Muscle of back (tissue), 13 donors: ENCODE measurements at places on chromosomes 6 and 20. TPM values are rescaled to one million over a fixed set of nuclear protein-coding genes. Genes with fewer than 3 reads are reported as not detected.
A peak's percentile ranks its signal among the peaks of the same experiment; 100 is the strongest.

DNA sequence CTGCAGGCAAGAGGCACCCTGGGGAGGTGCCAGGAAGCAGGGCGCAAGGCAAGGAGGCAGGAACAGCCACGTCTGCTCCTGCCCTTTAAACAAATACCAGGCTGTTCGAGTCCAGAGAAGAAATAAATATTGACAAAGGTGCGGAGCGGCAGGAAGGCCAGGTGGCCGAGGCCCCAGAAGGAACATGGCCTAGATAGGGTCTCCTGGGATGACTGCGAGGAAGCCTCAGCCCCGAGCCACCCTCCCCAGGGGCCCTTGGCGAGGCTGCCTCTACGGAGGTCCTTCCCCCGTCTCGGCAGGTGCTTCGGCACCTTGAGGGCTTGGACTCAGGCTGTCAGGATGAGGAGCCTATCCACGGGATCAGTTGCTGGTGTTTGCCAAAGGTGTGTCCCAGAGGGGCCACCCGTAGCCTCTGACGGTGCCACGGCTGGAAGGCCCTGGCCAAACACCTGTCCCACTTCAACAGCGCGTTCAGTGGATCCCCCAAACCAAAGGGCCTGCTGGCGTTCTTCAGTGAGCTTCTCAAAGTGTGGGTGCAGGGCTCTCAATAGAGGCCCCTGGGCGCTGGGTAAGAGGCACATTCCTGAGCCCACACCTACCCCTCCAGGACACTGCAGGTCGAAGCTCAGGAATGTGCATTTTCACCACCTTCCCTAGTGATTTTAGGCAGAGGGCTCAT is 39.8 kb downstream of the SNX5 start:
- DNase-seq = no peak

- no peak for DNase-seq
These were observed 83.1 kb downstream of the THBS2 start for GRCh38 chr6:169170583-169170955.

GRCh38 chr20:3239026-3239866 is at the start of gene SLC4A11:
TSS of gene SLC4A11 (minus strand) at chr20:3239190. CDS start at chr20:3239137, 53 bp downstream.
- DNase-seq = peak; percentile 59

- DNase-seq = no peak
These were observed 260.6 kb upstream of the STXBP5 start for GRCh38 chr6:146943664-146944063.

GRCh38 chr6:122751326-122751725 is 28.2 kb upstream of the FABP7 start:
- no peak for DNase-seq

GRCh38 chr20:7935027-7935551 is 5.2 kb downstream of the HAO1 start:
- no peak for DNase-seq

GRCh38 chr6:157570104-157570503 is 189.1 kb downstream of the ZDHHC14 start:
- DNase-seq = no peak

DNA sequence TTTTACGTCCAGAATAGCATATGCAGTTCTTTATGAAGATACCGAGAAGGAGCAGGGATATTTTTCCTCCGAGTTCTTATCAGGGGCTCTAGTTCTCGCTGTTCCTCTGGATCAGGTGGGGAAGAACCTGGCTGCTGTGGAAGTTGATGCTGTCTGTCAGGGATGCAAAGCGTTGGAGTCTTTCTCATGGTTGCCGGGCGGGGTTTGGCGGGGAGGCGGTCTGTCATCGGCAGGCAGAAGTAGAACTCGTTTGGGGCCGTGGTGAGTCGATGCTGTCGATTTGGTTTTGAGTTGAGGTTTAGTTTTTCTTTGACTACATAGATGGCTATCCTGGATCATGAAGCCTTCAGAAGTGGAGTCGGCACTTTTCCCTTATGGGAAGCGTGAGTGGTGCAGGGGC is 691.2 kb downstream of the QKI start:
- DNase-seq = no peak

- no peak for DNase-seq
These were observed 73.1 kb downstream of the NOL4L start for GRCh38 chr20:32512047-32512385.

- no peak for DNase-seq
These were observed 24.1 kb upstream of the GTF3C6 start for GRCh38 chr6:110934381-110934898.

DNA sequence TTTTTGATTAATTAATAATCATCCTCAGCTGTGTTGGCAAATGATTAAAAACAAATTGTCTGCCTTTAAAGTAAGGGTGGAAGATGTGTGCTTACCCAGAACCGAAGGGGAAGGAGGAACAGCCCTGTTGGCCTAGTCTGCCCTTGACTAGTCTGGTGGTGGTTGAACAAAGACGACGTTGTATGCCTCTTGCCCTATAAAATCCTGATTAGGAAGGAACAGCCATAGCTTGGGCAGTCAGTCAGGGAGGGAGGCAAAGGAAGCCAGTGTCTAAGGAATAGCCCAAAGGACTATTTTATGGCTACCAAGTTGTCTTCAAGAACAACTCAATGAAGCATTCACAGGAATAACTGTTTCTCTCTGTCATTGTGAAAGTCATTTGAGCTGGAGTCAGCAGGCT is 70.7 kb downstream of the PRDM1 start:
- DNase-seq = no peak

- DNase-seq = no peak
These were observed 437.2 kb upstream of the SLC35B3 start for GRCh38 chr6:8872589-8872988.

GRCh38 chr6:170164271-170164900 is 126.5 kb downstream of the DLL1 start:
- no peak for DNase-seq

DNA sequence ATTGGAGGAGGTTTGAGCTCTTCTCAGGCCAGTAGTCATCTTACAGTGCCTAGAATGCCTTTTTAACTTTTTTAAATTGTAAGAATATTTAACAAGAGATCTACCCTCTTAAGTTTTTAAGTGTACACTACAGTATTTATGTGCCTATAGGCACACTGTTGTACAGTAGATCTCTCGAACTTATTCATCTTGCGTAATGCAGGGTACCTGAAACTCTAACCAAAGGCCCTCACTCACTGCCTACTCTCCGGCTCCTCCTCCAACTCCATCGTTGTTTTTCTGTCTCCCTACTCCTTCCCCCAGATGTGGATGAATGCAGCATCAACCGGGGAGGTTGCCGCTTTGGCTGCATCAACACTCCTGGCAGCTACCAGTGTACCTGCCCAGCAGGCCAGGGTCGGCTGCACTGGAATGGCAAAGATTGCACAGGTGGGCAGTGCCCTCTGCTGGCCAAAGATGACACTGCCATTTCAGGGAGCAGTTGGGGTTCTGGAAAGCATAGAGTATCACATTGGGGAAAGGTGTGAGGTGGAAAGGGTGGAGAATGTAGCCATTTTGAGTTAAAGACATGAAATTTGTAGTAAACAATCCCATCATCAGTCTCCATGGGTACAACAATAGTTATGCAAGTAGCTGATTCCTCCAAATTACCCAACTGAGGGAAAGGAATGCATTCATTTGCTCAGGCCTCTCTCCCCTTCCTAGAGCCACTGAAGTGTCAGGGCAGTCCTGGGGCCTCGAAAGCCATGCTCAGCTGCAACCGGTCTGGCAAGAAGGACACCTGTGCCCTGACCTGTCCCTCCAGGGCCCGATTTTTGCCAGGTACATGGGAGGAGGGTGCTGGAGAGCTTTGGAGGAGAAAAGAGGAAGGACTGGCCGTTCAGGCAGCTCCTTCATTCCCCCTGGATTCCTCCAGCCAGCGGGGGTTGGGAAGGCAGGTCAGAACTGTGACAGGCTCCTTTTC is 18.4 kb upstream of the ZNF76 start:
- peak; percentile 48 for DNase-seq

- DNase-seq = peak; percentile 50
These were observed 54.4 kb upstream of the RBM24 start for GRCh38 chr6:17226786-17227233.

DNA sequence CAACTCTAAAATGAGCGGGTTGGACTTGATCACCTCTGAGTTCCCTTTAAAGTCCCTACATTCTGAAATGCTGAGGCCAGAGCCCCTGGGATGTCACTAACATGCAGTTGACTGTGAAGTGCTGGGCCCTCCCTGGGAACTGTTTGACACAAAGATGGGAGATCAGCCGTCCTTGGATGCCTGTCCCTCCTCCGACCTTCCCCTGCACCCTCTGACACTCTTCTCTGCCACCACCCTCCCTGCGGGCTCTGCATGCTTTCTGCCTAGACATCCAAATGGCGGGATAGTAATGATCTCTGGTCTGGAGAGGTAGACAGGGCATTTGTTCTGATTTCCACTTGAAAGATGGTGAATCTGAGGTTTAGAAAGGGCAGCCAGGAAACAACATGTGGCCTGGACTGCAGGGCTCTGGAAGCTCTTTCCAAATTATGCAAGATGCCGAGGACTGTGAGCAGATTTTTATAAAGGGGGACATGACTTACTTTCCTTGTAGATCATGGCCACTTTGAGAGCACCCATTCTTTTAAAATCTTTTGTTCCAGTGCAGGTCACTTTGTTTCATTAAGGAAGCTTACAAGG is 113.2 kb downstream of the ZDHHC14 start:
- no peak for DNase-seq

- DNase-seq = peak; percentile 40
These were observed 369.0 kb downstream of the SYNE1 start for GRCh38 chr6:152267967-152268845.

DNA sequence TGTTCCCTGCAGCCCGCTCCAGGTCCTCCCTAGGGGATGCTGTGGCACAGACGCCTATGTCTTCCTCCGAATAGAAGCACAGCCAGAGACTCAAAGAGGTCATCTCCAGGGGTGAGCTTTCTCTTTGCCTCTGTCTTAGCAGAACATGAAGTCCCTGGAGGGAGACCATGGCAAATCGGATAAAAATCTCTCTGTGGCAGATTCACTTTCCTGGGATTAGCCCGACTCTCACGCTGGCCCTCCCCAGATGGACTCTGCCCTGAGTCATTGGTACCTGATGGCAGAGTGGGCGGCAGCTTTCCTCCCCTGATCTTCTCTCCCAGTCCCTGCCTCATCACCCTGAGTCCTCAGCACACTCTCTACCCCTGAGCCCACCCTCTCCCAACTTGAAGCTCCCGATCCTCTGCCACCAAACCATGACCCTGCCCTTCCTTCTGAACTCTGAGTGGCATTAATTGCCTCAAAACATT is 58.0 kb upstream of the CCDC167 start:
- DNase-seq = no peak

DNA sequence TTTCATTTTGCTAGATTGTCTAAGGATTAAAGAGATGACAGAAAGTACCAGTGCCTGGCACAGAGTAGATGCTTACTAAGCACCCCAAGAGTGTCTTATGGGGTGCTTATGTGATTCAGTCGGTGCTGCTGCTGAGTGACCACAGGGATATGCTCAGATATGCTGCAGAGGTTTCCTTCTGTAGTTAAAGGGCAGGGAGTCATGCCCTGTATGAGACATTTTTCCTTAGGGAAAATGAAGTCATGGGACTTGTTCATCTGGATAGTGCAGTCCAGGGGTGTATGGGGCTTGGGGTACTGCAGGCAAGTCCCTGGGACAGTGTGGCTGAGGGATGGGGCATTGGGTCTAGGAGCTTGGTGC is 25.1 kb downstream of the TOX2 start:
- DNase-seq = no peak

DNA sequence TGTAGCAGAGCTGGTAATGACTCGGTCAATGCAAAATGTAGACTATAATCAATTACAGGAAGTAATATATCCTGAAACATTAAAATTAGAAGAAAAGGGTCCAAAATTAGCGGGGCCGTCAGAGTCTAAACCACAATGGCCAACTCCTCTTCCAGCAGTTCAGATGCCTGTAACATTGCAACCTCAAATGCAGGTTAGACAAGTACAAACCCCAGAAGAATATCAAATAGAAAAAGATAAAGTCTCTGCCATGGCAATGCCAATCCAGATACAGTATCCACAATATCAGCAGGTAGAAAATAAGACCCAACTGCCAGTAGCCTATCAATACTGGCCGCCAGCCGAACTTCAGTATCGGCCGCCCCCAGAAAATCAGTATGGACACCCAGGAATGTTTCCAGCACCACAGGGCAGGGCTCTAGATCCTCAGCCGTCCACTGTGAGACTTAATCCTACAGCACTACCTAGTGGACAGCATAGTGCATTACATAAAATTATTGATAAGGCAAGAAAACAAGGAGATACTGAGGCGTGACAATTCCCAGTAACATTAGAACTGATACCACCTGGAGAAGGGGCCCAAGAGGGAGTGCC is 158.4 kb downstream of the GPX5 start:
- DNase-seq = peak; percentile 17

DNA sequence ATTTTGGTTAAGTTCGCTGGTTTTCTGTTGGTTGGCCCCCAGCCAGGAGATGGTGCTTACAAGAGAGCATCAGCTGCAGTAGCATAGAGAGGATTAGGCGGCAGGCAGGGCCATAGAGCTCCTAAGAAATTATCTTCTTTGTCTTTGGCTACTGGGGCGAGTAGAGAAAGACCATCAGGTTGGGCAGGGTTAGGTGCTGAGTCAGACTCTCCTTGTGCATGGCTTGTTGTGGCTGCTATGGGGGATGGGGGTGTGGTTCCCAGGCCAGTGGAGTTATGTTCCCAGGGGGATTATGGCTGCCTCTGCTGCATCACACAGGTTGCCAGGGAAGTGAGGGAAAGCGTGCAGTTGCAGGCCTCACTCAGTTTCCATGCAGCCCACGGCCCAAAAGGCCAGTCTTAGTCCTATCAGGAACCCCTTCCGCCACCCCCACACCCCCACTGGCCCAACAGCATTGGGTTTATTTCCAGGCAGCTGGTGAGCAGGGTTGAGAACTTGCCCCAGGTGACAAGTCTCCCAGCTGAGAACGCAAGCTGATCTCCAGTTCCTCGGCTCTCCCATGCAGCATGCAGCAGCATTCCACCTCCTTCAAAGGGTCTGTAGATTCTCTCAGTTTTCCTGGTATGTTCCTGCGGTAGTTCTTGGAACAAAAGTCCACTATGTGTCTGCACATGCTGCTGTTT is 243.7 kb downstream of the UTRN start:
- DNase-seq = peak; percentile 31

GRCh38 chr6:5724911-5725310 is 281.8 kb downstream of the NRN1 start:
- DNase-seq = no peak

DNA sequence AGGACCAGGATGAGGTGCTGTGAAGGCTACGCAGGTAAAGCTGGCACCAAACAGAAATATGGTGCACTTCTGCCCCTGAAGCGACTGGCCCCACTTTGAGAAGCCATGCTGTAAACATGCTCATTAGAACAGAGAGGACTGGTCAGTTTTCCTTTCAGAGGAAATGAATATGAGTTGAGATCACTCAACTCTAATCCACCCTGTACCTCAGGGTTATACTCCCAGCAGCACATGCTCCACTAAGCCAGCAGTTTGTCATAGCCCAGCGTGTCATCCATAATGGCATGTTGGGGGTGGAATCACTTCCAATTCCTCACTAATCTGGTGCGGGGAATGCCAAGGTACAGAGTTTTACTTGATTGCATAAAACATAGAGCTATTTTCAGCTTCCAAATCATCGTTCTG is 98.1 kb downstream of the HIVEP2 start:
- DNase-seq = peak; percentile 68

Gene TNFRSF6B
- polyA plus RNA-seq = 0.76 TPM

Gene FRS3
- polyA plus RNA-seq = 5.5 TPM

Gene DLK2
- 2.8 TPM for polyA plus RNA-seq

Gene TFAP2A
- polyA plus RNA-seq = 0.57 TPM

Gene ZMYND8
- polyA plus RNA-seq = 18.7 TPM

Gene FOXC1
- polyA plus RNA-seq = 2.2 TPM

Gene CD83
- 13.8 TPM for polyA plus RNA-seq

Gene SLC24A3
- polyA plus RNA-seq = 25.4 TPM

Gene GSTA3
- polyA plus RNA-seq = not detected

Gene RSPO4
- not detected for polyA plus RNA-seq

Gene NFKBIL1
- 14.8 TPM for polyA plus RNA-seq

Gene CD40
- polyA plus RNA-seq = 3.4 TPM

Gene MYMX
- polyA plus RNA-seq = 17.4 TPM
